ENCODE measurements at places on chromosomes 11 and 22.

DNA sequence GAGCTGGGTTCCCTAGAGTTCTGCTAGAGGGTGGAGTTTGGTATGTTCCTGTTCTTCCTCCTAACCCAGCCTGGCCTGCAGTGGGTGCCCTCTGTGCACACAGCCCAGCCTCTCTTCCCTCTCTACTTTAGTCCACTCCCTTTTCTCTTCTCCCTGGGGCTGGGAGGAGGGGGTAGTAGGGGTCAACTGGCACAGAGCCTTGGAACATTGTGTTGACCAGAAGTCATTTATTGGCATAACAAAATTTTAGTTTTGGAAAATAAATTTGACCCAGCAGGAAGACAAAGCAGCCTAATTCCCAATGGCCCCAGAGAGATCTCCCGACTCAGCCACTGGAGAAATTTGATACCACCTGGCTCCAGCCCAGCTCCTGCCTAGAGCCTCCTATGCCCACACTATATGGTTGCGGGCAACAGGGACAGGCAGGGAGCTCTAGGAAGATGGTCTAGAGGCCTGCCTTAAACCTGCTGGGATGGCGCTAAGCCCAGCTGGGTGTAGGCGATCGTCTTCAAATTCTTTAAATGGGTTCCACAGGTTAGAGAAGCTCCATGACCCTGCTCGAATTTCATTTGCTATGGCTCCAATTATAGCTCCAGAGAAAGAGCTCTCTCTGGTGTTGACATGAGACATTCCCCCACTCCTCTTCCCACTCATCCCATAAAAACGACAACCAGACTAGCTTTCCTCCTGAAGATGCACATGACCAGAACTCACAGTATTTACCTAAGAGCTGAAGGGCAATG lies 9.9 kb downstream of the PCSK7 start:
- DNase-seq: no peak

GRCh38 chr11:63673579-63673978 lies 2.4 kb upstream of the ATL3 start:
- DNase-seq: no peak

DNA sequence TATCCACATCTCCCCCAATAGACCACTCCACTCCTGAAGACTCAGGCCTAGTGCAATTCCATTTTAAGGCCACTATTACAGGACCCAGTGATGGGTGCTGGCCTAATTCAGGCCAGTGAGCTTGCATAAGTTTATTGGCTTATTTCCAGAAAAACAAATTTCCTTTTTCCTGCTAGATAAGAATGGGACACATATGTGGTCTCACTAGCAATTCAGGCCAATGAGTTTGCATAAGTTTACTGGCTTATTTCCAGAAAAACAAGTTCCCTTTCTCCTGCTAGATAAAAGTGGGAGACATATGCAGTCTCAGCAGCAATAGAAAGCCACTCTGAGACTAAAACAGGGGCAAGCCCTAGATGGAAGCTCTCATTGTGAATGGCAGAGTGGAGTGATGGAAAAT lies 22.4 kb downstream of the ADM start:
- no peak for DNase-seq

- DNase-seq: peak; percentile 85
Observed at GRCh38 chr11:46529095-46529905, 64.5 kb downstream of the AMBRA1 start.

GRCh38 chr11:32071811-32072210 lies 19.1 kb upstream of the RCN1 start:
- DNase-seq: no peak

DNA sequence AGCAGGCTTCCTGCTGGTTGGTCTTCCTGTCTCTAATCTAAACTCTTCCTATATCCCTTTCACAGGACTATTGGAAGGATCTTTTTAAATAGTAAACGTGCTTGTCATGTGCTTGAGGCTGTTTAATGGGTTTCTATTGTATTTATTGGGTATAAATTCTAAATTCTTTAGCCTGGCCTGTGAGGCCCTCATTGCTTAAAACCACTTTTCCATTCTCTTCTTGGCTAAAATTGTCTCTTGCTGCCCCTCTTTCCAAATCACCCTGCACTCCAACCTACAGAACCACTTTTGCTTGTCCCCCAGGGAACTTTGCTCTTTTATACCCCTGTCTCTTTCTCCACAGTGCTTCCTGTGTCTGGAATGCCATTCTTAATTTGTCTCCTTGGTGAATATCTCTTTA lies 46.4 kb upstream of the MUC15 start:
- no peak for DNase-seq

DNA sequence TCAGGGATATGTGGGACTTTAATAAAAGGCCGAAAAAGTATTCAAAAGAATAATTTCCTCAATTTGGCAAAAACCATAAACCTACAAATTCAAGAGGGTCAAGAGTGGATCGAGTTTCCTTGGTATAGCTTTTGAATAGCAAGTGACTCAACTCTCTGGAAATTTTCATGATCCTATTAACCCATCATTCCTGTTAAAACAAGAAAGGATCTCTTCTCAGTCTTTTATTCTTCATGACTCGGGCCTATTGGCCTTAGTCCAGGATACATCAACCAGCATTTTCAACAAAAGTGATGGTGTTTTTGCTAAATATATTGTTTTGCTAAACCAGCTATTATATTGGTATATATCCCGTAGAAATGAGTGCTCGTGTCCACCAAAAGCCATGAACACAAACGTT lies 110.3 kb downstream of the ATXN10 start:
- no peak for DNase-seq

DNA sequence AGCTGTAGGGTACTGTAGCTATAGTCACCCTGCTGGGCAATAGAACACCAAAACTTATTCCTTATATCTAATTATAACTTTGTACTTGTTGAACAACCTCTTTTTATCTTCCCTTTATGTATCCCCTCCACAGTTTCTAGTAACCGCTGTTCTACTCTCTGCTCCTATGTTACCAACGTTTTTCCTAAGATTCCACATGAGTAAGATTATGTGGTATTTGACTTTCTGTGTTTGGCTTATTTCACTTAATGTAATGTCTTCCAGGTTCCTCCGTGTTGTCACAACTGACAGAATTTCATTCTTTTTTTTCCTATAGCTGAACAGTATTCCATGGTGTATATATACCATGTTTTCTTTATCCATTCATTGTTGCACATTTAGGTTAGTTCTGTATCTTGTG lies 258.4 kb downstream of the DYNC2H1 start:
- no peak for DNase-seq

- peak; percentile 51 for DNase-seq
Observed at GRCh38 chr11:118193910-118194566, 17.6 kb upstream of the SCN2B start.

DNA sequence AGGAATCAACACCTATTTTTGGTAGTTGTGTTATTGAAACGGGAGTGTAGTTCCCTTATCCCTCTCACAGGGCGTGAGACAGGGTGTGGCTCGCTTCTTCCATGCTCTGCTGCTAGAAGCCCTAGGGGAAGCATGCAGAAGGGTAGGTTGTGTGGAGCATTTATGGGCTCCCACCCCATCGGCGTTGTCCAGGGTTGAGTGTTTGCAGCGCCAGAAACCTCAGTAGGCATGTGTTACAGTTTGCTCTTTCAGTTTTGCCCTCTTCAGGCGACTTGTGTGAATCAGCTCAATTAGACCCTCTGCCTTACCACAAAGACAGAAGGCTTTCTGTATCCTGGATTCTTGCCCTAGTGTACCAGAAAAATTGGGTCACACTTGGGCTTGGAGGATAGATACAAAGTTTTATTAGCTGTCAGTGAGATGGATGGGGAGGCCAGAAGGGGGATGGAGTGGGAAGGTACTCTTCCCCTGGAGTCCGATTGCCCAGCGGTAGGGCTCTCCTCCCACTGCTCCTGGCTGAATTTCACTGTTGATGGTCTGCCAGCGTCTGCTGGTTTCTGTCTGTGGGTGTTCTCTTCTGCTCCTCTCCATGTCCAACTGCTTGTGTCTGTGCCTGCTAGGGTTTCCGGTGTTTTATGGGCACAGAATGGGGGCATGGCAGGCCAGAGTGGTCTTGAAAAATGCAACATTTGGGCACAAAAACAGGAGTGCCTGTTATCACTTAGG lies 358.3 kb upstream of the CTSC start:
- no peak for DNase-seq

GRCh38 chr22:37425800-37426705 lies 1.2 kb downstream of the ELFN2 start:
- DNase-seq: no peak

DNA sequence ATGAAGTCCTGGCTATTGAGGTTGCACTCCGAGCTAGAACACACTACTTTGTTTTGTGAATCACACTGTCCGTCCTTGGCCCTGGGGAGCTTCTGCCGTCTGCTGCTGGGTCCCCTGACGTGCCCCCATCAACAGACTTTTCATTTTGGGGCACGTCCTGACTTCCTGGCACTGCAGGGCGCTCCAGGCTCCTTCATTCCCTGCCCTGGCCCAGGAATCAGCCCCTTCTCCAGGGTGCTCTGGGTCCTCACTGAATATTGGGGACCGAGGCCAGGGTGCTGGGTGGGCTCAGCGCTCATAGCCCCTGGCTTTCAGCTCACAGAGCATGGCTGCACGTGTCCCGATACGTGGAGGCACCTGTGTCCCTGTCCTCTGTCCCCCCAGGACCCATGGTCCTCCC lies 22.2 kb downstream of the TSPAN4 start:
- no peak for DNase-seq

DNA sequence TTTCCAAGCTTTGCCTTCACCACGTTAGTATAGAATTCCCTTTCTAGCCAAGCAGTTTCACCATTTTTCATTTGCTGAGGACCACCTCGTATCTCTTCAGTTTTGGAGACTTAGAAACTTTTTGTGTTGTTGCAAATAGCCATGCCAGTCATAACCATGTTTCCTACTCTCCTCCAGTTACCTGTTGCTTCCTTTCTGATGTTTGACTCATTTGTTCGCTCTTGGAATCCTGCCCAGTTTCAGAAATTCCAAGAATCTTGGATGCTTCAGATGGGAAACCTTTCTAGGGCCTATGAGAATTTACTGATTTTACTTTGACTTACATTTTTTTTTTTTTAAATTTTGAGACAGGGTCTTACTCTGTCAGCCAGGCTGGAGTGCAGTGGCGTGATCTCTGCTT lies 65.4 kb downstream of the PPP6R3 start:
- DNase-seq: no peak

- peak; percentile 54 for DNase-seq
Observed at GRCh38 chr11:33375688-33376311, 118.6 kb downstream of the HIPK3 start.

GRCh38 chr11:120334894-120335462 lies 1.2 kb upstream of the ARHGEF12 start:
- peak; percentile 77 for DNase-seq
